Activated CD4-positive, alpha-beta T cell treated with anti-CD3 and anti-CD28 coated beads, Interleukin-2, amount 50 U/mL, for 24 hours (primary cell): ENCODE measurements at places on chromosomes 2 and 18.

- no peak for DNase-seq
Observed at GRCh38 chr2:105487142-105488069, 88.6 kb upstream of the FHL2 start.

GRCh38 chr18:59002974-59003594, 136.6 kb upstream of the SEC11C start:
- DNase-seq, result no peak

DNA sequence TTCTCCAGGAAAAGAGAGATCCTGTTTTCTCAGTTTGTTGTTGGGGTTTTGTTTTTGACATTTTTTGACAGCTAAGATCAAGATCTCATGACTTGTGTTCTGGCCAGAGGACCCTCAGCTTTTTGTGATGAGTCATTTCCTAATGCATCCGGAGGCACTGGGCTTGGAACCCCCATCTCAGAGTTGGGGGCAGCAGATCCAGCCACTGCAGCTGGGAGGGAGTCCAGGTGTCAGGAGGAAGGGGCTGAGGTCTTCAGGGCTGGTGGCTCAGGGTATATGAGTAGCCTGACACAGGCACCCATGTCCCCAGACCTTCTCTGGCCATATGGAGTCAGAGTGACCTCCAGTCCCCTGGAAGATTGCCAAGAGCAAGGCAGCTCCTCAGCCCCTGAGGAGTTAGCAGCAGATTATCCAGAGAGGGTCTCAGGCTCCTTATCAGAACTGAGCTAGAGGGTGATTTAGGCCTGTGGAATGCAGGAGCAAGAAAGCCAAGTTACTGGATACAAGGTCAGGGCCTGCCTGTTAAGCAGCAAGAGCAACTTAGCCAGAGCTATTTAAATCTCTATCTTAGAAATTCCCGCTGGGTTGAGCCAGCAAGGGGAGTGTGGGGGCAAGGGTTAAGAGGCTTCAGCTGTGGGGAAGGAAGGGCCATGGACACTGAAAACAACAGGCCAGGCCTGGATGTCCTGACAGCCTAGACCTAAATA, 62.4 kb downstream of the TANC1 start:
- no peak for DNase-seq

DNA sequence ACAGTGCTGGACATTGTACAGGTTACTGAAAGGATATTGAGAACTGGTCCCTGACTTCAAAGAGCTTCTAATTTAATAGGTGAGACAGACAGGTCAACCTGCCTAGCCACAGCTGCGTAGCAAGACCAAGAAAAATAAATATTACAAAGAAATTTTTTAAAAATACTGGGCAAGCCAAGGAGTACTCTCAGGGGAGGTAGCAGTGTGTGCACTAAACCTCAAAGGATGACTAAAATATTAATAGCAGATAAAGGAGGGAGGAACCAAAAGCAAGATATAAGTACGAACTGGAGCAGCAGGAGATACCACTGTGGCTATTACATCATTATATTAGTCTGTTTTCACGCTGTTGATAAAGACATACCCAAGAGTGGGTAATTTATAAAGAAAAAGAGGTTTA, 14.9 kb downstream of the SCG2 start:
- DNase-seq, result no peak

- no peak for DNase-seq
Observed at GRCh38 chr18:59143441-59143840, 3.8 kb downstream of the SEC11C start.

- DNase-seq, result no peak
Observed at GRCh38 chr2:10240911-10241610, 61.6 kb upstream of the HPCAL1 start.

GRCh38 chr2:192535956-192536921, 341.5 kb upstream of the TMEFF2 start:
- DNase-seq, result no peak

DNA sequence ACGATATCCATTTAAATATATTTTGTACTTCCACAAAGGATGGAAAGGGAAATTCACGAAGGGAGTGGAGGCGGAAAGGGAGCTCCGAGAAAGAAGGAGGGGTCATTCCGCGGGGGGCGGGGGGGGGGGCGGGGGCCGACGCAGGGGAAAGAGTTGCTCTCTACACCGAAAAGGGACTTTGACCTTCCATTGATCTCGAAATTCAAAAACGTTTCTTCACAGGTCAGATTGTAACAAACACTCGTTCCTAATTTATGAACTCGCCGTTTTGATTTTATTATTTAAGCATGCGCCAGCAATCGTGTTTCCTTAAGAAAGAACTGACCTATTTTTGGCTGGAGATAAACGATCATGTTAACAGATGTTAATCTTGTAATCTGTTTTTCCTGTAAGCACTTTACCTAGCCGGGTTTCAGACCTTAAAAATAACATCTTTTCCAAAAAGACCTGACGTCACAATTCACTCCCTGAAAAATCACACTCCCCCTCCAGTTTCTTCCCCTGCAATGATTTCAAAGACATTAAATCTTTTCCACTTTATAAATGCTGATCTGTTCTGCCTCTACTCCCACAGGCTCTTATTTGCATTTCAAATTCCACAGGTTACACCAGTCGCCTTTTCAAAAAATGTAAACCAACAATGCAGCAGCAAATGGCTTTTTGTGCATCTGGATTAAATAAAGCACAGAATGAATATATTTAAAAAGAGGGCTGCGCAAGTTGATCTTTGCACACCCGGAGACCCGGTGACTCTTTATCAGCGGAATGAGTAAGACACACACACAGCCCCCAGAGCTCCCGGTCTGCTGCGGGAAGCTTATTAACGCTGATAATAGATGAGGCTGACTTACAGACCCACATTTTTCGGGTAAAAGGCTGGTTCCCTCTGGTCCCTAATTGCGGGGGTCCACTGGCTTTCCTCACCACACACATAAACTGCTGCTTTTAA, 1.6 kb downstream of the ZNF516 start:
- no peak for DNase-seq

DNA sequence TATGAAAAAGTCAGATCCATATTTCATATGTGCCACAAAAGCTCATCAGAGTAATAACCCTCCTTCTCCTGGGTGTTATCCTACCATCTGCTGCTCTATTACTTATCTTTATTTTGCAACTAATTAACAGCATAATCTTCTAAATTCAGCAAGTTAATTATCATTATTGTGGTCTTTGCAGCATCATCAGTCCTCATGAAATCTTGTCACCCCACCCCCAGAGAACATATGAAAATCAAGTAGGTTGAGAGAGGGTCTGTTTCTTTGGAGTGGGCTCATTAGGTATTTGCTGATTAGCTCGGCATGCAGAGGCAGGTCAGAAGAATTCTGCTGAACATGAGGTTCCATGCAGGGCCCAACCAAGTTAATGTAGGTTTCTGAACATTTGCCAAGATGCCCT, 64.8 kb downstream of the ATF2 start:
- DNase-seq, result no peak

DNA sequence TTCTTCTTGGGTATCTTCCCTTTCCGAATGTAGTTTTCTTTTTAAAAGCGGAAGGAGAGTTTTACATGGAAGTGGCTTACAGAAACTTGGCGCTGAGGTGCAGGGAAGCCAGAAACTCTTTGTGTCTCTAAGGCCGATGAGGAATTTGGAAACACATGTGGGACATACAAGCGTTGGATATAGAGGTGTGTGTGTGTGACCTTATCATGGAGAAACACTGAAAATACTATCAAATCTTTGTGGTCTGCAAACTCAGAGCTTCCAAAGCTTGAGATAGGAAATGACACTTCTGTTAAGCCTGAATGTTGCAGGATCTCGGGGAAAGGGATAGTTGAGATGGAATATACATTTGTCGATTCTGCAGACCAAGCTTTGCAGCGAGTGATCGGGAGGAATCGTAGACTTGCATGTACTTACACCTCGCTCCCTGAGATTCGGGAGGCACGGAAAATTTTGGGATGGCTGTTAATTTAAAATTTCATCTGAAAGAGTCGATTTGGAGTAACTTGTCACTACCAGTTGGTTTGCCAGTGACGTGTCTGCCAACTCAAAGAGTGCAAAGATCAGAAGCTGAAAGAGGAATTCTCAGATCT, 1.0 kb downstream of the NAB1 start:
- DNase-seq, result peak; percentile 14

- peak; percentile 41 for DNase-seq
Observed at GRCh38 chr2:39216346-39217191, 27.2 kb downstream of the CDKL4 start.

DNA sequence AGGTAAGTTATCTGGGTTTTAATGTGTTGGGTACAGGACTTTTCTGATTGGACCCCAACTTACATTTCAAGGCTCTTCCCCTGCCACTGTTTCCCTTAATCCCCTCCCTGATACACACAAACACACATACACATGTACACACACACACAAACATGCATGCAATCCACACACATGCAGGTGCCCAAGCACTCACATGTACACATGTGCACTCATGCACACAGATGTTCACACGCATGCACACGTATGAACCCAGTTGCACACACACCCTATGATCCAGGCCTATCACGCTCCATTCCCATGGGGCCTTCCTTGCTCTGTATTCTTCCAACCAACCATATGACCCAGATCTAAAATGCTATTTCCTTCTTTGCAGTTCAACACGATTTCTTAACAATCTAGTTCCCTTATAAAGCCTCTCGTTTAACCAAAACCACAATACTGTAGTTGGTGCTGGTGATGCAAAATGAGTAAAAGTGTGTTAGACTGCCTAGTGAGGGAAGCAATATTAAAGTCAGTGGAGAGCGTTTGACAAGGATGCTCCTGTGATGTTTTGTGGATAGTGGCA, 11.1 kb downstream of the SERPINB8 start:
- DNase-seq, result no peak

DNA sequence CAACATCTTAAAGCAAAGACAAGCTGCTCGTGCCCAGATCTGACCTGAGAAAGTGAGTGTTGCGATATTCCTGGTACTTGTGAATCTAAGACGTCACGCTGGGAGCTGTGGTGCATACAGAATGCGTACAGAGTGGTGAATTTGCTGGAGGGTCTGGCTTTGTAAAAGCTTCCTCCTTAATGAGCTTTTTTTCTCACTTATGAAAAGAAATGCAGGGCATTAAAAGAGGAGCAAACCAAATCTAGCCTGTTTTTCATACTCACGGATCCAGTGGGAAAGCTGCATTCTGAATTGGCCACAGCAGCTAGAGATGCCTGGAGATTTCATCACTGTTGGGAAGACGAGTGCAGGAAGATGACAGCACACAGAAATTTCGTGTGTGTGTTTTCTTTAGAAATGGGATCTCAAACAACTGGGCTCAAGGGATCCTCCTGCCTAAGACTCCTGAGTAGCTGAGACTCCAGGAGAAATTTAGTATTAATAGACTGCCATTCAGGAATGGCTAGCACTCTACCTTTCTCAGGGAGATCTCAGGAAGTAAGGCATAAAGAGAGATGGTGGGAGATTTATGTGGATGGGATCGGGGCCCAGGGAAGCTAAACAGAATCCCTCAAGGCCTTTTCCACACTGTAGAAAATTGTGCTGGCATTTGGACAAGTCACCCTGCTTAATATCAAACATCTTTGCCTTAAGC, 181.3 kb downstream of the ALPK2 start:
- DNase-seq, result no peak

- no peak for DNase-seq
Observed at GRCh38 chr18:77005651-77006195, 126.9 kb downstream of the MBP start.

GRCh38 chr2:226308986-226309385, 490.6 kb downstream of the IRS1 start:
- DNase-seq, result no peak

- DNase-seq, result no peak
Observed at GRCh38 chr2:177265824-177266817, 1.6 kb upstream of the NFE2L2 start.

DNA sequence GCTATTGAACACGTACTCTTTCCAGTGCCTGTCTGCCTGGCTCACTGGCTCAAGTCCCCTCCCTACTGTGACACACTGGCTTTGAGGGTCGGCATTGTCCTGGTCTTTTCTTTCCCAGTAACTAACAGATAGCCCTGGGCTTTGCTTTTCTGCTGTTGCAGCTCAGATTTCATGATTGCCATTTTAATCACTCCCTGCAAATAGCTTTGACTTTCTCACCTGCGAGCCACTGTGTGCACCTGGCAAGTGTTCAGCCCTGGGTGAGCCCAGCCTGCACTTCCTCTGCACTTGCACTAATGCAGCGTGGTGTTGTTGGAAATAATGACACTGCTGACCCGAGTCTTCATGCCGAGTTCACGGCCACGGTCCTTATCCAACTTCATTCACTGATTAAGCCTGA, 52.9 kb downstream of the DCDC2C start:
- no peak for DNase-seq

- DNase-seq, result no peak
Observed at GRCh38 chr2:147628971-147629421, 215.8 kb upstream of the ACVR2A start.

DNA sequence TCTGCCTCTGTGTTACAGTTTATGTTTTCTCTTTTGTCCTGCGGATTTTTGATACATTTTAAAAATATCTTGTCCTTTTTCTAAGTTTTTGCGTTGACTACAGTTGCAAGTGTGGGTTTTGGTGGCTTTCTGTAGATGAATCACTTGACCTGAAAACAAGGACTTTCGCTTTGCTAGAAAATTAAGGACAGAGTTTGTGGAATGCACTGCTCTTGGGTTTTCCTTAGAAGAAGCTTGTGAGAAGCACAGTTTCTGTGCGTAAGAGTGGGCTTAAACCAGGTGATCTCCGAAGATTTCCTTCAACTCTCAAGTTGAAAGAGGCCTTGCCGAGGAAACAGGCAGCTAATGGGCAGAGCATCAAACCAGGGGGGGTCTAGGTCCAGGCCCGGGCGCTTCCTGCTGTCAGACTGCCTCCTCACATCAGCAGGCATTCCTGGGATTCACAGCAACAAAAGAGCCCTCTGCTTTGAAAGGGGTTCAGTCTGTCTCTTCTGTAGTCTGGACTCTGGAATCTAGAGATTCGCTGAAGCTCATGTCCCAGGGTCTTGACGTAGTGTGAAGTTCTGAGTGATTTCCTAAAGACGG, 17.3 kb downstream of the NCK2 start:
- no peak for DNase-seq

- DNase-seq, result no peak
Observed at GRCh38 chr2:186274936-186275575, 211.0 kb upstream of the ZC3H15 start.

DNA sequence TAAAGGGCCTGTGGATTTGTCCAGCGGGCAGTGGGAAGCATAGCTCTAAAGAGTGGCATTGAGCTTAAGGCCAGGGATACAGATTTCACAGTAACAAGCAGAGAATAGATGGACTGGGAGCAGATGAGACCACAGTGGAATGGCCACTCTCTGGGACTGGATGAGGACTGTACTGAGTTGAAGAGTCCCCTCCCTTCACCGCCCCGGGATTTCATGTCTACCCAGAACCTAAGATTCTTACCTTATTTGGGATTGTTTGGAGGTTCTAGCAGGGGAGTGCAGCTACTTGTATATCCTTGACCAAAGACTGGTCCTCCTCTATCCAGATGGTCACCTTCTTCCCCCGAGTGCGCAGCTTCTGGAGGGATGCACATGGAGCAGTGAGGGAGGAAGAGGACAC, 28.0 kb upstream of the EFEMP1 start:
- no peak for DNase-seq
